ENCODE measurements at places on chromosomes 6 and 20. TPM values are rescaled to one million over a fixed set of nuclear protein-coding genes. Genes with fewer than 3 reads are reported as not detected.

DNA sequence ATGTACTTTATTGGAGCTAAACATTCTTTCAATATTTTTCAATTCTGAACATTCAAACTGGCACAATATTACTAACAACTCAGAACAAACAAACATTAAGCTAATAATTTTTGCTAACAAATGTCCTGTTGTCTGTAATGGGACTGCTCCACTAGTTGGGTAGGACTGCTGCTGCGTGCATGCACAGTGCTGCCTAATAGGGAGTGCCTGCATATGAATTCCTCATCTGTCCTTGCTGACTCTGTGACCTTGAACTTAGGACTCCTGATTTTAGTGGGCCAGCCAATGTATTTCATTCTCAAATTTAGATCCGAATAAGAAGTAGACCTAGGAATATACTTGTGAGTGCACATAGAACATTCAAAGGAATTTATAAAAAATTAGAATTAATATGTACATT lies 196.5 kb upstream of the RAB32 start:
- DNase-seq = no peak

DNA sequence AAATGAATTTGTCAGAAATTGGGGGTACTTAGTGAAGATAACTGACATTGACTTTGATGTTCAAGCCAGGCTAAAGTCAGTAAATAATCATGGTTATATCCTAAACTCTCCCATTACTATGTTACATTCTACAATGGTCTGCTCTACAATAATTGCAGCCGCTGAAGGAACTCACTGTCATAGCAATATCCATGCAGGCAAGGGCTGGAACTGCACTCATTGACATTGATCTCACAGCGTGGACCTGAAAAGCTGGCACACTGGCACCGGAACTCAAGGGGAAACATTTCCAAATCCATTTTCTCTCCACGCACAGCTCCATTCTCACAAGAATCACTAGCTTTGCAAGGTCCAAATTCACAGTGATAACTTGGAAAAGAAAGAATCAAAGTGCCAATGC lies 702.7 kb downstream of the EYS start:
- no peak for DNase-seq

The SEL1L2 gene
- total RNA-seq = not detected

GRCh38 chr6:39282774-39283173 lies 31.4 kb downstream of the KCNK17 start:
- no peak for DNase-seq

DNA sequence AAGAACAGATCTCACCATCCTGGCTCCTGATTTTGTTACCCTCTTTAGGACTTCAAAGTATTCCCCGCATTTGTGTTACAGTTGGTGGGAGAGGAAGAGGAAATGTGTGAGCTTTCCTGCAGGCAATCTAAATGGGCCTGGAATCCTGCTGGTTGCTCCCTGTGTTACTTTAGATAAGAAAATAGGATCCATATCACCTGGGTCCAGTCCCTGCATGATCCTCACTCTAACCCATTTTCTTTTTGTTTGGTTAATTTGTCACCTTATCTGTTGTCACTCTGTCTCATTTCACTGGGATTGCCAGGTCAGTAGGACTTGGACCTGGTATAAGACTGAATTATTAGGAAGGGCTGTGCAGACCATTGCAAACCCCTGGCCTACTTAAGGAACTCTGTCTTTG lies 175.9 kb upstream of the GJE1 start:
- DNase-seq = no peak

GRCh38 chr20:63433756-63434531 lies 38.5 kb downstream of the KCNQ2 start:
- DNase-seq = no peak

DNA sequence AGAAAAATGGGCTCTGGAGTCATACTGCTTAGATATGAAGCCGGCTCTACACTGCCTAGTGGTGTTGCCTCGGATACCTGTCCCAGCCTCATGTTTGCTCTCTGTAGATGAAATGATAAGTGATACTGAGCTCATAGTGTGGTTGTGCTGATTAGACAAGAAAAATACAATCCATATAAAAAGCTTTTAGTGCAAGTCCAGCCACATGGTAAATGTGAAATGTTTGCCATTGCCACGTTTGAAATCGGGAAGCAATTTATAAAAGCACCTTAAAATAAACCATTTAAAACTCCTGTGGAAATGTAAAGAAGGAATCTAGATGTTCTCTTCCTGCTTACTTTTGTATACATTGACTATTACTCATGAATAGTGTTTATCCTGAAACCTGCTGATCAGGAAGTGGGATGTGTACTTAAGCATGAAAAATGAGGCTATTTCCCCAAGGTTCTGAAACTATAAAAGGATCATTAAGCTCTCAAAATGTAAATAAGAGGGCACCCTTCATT lies 13.1 kb upstream of the PBOV1 start:
- DNase-seq = no peak

The BNIP5 gene
- total RNA-seq = not detected

DNA sequence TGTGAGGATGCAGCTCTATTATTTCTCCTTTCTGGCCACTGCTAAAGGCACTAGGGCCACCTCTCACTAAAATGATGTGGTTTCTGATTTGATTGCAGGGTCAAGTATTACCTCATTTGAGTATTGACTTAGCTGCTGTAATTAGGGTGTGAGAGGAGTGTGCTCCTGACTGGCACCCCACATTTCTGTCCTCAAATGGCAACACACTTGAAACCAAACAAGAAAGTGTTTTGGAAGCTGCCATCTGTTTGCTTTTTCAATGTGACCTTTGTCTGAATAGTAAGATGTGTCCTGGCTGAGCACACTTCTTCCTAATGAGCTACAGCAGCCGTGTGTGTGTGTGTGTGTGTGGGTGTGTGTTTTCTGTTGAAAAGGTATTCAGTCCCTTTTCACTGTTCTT lies 62.8 kb upstream of the SCP2D1 start:
- DNase-seq = no peak

- no peak for DNase-seq
These were observed 170.8 kb downstream of the MRPL14 start for GRCh38 chr6:43956478-43956877.

DNA sequence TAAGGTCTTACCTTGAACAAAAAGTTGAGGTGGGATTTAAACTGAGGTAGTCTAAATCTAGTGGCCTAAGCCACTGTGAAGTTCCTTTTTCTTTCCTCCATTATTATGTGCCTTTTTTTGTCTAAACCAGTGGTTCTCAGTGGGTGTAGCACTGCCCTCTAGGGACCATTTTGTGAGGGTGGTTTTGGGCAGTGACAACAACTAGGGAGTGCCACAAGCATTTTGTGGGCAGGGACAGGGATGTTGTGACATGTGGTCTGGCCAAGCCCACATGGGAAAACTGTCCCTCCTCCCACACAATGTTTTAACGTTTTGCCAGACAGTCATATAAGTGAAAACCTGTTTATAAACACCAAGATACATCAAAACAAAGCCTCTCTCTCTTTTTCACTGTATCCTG lies 899.4 kb upstream of the FLRT3 start:
- peak; percentile 35 for DNase-seq

The XPO5 gene
- 56.2 TPM for total RNA-seq

DNA sequence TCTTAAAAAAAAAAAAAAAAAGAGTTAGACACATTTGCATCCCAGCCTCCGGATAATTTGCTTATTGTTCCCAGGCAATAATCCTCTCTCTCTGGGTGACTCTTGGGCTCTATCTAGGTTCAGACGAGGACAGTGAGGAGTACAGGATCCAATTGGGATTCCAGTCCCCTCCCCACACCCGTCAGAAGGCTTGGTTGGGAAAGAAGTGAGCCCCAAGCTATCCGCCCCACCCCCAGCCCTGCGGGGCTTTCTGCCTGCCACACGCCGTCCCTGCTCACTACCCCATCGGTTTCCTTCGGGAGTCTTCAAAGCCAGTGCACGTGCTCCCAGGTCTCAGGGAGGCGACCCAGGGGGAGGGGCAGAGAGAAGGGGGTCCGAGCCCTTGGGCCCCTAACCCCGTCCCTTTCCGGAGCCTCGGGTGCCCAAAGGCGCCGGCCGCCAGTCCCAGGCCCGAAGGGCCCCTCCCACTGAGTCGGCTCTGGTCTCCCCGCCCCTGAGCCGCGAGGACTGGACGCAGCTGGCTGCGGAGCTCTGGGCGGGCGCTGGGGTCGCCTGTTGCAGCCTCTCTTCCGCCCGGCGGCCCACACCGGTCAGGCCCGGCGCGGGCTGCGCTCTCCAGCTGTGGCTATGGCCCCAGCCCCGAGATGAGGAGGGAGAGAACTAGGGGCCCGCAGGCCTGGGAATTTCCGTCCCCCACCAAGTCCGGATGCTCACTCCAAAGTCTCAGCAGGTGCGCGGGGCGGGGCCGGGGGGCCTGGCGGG lies 2.5 kb downstream of the MYMX start:
- no peak for DNase-seq

The CABLES2 gene
- total RNA-seq = 2.1 TPM

- DNase-seq = no peak
These were observed 15.9 kb downstream of the KIZ start for GRCh38 chr20:21141825-21142224.

GRCh38 chr6:112804638-112805330 lies 457.7 kb downstream of the RFPL4B start:
- DNase-seq = no peak

DNA sequence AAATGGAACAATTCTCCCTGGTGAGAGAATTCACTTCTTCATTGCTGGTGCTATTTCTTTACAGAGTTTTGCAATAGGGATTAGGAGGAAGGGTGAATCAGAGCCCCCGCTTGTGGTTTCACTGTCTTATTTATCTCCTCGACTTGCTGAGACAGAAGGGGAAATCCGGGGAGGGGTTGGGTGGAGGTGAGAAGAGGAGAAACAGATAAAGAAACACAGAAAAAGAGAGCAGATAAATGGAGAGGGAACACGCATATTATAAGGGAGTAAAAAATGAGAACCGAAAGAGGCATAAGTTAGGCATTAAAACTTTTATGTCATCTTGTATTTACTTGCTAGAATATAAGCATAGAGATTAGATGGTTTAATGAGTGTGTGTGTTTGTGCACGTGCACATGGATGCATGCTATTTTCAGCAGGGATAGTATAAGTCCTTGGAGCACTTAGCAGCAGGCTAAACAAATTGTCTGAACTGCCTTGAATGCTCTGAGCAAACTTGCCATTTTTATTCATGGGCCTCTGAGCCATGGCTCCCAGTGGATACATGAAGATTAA lies 105.0 kb downstream of the OLIG3 start:
- DNase-seq = peak; percentile 21

The ADGRF1 gene
- total RNA-seq = not detected

Data from NCI-H460 (cell line).